ENCODE measurements at places on chromosomes 16 and 17.
A peak's percentile ranks its signal among the peaks of the same experiment; 100 is the strongest.

DNA sequence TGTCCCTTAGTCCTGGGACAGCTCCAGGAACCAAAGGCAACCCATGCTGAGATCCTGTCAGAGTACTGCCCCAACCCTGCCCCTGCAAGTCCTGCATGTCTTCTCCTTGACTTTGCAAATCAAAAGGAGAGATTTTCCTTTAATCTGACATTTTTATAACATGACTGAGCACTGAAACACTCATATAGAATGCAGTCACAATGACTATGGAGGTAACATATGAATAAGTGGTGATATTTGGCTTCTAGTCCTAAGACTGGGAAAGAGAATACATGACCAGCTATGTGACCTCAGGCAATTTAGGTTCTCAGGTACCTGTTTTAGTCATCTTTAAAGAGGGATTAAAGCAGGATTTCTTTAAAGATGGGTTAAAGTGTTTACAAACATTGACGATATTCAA, 941.6 kb upstream of the CDH8 start:
- no peak for DNase-seq

DNA sequence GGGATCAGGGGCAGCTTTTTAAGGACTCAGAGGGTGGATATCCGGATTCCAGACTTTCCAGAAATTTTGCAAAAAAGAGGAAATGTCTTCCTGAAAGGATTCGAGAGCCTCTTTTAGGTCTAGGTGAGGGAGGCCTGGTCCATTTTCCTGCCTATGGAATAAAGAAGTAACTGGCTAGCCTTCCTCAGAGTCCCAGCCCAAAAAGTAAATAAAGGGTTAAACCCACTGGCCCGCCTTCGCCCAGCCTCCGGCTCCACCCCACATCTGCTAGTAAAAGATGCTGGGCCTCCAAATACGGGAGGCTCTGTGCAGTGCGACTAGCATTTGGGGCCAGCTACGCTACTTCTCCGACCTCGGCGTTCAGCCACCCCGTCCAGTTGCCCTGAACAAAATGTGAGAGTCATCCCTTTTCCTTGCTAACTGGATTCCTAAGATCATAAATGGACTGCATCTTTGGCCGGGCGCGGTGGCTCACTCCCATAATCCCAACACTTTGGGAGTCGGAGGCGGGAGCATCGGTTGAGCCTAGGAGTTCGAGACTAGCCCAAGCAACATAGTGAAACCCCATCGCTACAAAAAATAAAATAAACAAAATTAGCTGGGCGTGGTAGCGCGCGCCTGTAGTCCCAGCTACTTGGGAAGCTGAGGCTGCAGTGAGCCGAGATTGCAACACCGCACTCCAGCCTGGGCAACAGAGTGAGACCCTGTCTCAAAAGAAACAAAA, 824 bp upstream of the MPP2 start:
- peak; percentile 79 for DNase-seq

- DNase-seq = no peak
Measured at GRCh38 chr17:10197362-10197720, 1.1 kb downstream of the GAS7 start.

- DNase-seq = no peak
Measured at GRCh38 chr16:11262915-11263314, 6.2 kb downstream of the TNP2 start.

- DNase-seq = peak; percentile 70
Measured at GRCh38 chr17:39001703-39002637, 34.8 kb upstream of the FBXO47 start.

DNA sequence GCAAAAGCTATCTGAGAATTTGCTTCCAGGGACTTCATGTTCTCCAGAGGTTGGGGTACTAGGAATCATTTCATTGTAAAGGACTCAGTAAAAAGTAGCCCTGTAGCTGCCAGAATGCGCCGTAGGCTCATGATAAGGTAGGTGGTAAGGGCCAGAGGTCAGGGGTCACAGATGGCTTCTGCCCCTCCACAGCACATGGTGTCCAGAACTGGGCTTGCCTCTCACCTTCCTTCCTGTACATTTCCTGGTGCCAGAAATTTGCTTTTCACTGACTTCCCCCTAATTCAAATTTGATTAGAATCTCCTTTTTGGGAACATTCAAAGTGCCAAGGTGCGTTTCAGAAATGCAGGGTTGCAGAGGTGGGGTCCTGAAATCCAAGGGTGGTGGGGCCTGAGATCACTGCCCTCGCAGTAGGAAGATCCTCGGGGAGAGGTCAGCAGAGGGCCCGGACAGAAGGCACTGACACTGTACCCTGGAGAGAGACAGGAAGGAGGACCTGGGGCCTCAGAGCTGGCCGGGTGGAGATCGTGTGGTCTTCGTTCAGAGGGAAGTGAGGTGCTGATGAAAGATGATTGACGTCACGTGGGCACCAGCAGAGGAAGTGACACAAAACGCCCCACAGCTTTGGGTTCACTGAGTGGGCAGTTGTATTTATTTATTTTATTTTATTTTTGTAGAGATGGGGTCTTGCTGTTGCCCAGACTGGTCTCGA, 25.5 kb upstream of the METRNL start:
- peak; percentile 81 for DNase-seq

DNA sequence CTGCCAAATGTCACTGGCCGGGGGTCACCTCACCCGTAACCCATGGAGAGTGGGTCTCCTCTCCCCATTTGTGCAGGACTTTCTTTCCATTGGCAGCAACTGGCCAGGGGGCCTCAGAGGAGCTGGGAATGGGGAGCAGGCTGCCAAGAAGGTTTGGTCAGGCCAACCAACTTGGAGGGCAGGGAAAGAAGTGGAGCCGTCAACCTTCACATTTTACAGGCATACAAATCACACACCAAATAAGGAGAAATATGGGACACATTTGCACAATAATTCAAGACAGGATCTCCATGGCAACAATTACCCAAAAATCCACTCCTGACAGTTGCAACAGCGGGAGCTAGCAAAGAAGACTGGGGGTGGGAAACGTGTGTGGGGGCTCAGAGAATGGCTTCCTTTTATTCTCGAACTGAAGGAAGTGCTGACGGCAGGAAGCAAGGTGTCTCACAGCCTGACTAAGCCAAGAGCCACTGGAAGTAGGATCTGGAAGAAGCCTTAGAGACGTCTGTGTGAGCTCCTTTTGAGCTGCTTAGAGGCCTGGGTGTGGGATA, 20.9 kb downstream of the RPRML start:
- DNase-seq = no peak

- no peak for DNase-seq
Measured at GRCh38 chr16:66886321-66886720, 6.0 kb downstream of the PDP2 start.

DNA sequence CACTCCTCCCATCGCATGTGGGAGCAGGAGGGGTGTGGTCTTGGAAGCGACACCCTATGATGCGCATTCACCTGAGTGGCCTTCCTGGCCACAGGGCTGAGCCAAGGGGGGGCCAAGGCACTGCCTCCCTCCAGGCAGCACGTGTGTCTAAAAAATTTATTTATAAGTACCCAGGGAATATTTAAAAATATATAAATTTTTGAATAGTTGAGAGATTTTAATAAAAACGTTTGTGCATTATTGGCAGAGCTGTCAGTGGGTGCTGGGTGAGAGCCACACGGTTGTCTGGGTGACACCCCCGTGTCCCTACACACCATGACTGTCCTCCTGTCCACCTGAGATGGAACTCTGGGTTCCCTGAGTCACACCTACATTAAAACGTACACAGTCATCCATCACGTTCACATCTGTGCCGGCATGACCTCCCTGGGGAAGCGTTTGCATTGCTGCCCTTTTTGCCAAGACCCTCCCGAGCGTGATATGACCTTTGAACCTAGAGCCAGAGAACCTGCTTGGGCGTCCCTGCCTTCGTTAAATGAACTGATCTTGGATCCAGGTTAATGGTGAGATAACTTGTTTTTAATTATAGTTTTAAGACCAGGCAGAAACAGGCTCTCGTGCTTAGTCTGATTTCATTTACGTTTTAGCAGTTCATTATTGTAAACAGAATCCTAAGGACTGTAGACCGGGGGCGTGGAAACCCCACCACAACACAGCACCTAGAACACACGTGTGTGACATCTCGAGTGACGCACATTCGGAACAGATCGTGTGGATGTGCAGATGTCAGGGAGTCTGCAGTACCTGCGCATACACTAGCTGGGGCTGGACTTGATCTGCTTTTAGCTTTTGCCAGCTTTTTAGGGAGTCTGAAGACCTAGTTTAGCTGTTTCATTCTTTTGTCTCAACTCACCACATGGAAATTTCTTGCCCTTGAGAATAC, 192.8 kb upstream of the CHMP6 start:
- DNase-seq = no peak

- peak; percentile 72 for DNase-seq
Measured at GRCh38 chr16:81885976-81886586, 107.0 kb downstream of the PLCG2 start.

DNA sequence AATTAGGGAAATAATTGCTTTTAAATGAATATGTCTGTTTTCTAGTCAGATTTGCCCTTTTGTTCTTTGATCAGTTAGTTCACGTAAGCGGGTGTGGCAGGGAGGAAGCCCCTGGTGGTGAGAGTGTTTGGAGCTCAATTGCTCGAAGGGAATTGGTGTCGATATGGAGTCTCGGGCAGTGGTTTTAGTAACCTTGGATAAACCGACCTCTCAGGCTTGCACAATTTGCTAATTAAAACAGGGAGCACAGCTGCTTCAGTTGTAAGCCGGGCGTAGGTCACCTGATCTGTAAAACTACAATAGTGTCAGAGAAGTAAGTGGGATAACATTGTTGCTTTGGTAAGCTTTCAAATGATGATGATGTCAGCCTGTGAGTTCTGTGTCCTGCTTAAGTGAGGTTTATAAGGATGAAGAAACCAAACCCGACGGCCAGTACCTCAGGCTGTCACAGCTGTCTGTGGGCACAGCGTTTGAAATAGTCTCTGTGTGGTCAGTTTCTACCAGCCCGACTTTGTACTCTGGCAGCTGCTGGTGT, 2.9 kb downstream of the ZNF750 start:
- DNase-seq = no peak

DNA sequence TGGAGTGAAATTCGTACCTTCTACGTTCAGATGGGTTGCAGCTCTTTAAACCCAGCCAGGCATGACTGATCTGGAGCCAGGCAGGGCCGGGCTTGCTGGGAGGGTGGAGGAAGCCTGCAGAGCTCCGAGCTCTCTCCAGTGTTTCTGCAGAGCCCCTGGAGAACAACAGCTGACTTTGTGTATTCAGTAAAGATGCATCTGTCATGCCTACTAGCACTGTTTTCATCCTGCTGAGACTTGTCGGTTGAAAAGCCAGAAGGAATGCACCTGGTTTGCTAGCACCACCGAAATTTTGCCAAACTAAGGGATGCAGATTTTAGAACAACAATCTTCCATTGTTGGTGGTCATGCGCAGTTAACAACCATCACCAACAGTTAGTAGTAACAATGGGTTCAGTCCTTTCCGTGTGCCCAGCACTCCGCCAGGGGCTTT, 22.4 kb upstream of the SCNN1B start:
- no peak for DNase-seq
